ENCODE measurements at places on chromosomes 11 and 22.

DNA sequence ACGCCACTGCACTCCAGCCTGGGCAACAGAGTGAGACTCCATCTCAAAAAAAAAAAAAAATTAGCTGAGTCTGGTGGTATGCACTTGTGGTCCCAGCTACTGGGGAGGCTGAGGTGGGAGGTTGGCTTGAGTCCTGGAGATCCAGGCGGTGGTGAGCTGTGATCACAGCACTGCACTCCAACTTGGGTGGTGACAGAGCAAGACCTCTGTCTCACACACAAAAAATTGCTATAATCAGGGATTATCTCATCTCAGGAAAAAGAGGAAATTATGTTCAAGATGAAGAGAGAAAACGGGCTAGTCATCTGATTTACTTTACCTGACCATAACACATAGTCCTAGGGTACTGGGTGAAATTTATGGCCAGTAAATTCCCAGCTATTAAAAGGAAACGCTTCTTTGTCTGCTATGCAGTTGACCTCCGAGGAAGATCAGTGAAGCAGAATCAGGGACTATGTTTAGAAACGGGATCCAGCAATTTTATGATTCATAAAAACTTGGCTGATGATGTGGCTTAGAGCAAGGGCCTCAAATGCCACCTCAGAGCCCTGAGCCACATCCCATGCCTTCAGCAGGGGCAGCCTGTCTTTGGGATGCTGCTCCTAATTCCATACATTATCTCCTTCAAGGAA lies 386.2 kb downstream of the NTM start:
- DNase-seq, result no peak

GRCh38 chr22:36162127-36163034 lies 1.8 kb upstream of the APOL3 start:
- DNase-seq, result no peak

- no peak for DNase-seq
Observed at GRCh38 chr11:59857439-59858434, 8.6 kb downstream of the TCN1 start.

GRCh38 chr11:65471447-65471891 lies 27.4 kb upstream of the MALAT1 start:
- DNase-seq, result no peak

GRCh38 chr22:21028277-21029251 lies 3.8 kb downstream of the SLC7A4 start:
- DNase-seq, result no peak

DNA sequence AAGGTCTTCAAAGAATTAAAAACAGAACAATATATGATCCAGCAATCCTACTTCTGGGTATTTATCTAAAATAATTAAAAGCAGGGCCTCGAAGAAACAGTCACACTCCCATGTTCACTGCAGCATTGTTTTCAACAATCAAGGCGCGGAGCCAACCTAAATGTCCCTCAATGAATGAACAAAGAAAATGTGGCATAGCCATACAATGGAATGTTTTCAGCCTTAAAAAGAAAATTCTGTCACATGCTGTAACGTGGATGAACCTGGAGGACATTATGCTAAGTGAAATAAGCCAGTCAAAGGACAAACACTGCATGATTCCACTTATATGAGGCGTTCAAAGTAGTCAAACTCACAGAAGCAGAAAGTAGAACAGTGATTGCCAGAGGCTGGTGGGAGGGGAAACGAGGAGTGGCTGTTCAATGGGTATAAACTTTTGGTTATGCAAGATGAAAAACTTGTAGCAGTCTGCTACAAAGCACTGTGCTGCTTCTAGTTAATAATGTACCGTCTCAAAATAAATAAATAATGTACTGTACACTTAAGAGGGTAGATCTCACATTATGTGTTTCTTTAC lies 41.2 kb downstream of the SNX19 start:
- DNase-seq, result no peak

- DNase-seq, result no peak
Observed at GRCh38 chr22:50067244-50067643, 9.1 kb upstream of the TTLL8 start.

Data from stimulated activated CD4-positive, alpha-beta T cell treated with anti-CD3 and anti-CD28 coated beads, Interleukin-15, amount 100 ng/mL, for 1 hour (primary cell).